ENCODE measurements at places on chromosomes 3 and 15.
A peak's percentile ranks its signal among the peaks of the same experiment; 100 is the strongest.

DNA sequence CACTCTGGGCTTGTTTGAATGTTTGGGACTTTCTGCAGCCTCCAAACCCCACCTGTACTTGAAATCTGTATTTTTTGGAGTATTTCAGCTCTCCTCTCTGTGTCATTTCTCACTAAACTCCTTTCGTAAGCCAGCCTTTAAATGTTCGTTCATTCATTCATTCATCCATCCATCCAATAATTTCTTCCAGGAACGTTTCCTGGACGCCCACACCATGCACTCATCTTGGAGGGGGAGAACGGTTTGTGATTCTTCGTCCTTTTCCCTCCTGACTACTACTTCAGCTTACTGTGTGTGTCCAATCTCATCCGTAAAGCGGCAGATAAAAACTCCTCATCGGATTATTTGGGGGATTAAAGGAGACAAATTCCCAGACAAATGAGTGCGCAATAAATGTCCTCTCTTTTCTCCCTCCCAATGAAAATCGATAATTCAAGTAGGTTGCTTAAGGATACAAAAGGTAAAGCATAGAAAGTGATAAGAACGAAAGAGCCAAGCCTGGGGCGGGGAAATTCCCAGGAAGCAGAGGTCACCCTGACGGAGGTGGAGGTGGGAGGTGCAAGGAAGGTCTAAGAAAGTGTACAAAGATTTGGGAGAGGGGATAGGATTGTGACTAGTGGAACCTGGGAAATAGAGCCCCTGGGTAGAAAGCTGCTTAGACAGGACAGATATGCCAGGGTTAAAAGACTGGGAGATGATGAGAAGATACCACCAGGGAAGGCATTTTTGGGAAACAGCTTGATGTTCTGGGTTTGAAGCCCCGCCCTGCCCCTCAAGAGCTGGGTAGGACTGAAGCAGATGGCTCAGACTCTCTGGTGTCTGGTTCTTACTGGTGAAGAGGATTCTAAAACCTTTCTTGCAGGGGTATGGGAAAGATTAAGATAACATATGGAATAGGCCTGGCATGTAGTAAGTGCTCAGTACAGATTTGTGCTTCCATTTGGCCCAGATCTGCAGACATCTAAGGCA is 896 bp upstream of the KLHL25 start:
- DNase-seq, result no peak

DNA sequence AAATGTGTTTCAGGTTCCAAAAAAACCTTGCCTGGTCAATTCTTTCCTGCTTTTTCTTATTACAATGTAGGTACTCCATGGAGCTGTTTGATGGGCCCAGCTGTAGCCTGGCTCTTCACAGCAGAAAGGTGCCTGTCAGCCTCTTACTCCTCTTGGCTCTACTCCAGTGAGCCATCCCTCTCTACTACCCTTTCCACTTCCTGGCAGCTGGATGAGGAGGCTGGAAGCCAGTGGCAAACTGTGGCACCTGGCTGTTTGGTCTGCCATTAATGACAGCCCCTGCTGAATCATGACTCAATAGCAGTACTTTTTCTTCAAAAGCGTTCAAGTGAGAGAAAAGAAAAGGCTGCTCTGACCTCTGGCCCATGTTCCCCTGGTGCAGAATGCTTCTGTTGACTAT is 618.1 kb downstream of the PYDC2 start:
- no peak for DNase-seq

DNA sequence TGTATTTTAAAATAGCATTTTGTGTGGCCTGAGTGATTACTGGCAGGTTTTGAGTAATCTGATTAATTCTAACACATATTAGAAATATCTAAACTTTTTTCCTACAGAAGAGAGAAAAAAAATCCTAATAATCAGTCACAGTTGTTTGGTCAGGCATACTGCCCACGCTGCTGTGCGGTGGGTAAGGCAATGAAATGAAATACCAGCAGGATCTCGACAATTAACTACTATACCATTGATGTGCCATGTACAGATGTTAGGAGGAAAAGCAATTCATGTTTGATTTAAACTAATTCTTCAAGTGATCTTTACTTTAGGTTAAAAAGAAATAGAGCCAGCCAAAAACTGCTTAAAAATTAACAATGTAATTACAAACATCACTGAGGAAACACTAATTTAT is 5.2 kb downstream of the GRAMD2A start:
- DNase-seq, result no peak

DNA sequence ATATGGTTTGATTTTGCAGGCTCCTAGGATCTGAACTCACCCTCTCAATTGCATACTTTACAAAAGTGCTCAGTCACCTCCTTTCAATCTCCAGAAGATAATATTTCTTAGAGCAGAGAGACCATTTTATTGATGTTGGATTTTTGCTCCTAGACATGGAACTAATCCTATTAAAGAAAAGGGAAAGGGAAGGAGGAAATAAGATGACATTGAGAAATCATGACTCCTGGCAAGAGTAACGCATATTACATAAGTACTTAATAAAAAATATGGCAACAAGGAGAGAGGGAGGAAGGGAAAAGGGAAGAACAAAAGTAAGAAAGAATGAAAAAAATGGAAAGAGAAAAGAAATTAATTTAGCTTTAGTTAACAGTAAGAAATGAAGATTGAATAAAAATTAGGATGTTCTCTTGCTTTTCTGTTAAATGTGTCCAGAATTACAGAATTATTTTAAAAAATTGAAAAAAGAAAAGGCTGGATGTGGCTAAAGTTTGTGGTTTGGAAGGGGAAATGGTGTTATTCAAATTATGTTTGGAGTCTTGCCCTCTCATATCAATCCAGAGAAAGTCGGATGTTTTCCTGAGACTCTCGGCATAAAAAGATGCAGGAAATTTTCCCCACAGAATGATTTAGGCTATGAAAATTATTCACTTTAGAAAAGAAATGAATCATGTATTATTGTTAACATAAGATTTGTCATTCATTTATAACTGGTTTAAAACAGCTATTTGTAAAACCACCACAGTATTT is 474.0 kb downstream of the FGF12 start:
- no peak for DNase-seq

- no peak for DNase-seq
Measured at GRCh38 chr3:101414121-101414520, 93.7 kb upstream of the IMPG2 start.

- DNase-seq, result no peak
Measured at GRCh38 chr15:97009031-97009431, 678.5 kb downstream of the NR2F2 start.

DNA sequence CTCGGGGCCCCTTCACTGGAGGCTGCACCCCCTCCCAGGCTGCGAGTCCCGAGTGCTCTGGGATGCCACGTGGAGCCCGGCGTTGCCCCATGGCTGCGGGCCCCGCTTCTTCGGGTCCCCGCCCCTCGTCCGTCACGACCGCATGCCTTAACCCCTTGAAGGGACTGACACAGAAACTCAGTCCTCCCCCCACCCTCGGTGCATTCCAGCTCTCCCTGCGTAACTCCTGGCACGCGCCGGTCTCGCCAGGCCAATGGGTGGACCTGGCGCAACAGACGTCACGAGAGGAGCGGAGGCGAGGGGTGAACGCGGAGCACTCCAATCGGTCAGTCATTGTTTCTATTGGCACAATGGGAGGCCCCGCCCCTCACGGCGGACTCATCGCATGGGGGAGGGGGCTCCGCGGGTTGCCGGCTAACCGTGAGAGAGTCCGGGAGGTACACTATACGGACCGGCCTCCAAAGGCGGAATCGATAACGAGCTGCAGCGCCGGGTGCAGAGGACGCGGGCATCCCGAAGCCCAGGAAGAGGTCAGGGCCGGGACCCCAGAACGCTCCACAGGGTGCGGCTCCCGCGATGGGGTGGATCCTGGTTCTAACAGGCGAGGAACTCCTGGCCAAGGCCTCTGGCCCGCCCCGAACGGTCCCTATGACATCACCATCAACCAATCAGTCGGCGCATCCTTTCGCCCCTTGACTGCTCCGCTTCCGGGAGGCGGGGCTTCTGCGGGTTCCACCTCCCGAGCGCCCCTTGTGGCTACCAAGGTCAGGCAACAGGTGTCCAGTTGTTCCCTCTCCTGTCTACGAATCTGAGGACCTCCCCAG is 1.0 kb upstream of the CELSR3 start:
- peak; percentile 72 for DNase-seq

DNA sequence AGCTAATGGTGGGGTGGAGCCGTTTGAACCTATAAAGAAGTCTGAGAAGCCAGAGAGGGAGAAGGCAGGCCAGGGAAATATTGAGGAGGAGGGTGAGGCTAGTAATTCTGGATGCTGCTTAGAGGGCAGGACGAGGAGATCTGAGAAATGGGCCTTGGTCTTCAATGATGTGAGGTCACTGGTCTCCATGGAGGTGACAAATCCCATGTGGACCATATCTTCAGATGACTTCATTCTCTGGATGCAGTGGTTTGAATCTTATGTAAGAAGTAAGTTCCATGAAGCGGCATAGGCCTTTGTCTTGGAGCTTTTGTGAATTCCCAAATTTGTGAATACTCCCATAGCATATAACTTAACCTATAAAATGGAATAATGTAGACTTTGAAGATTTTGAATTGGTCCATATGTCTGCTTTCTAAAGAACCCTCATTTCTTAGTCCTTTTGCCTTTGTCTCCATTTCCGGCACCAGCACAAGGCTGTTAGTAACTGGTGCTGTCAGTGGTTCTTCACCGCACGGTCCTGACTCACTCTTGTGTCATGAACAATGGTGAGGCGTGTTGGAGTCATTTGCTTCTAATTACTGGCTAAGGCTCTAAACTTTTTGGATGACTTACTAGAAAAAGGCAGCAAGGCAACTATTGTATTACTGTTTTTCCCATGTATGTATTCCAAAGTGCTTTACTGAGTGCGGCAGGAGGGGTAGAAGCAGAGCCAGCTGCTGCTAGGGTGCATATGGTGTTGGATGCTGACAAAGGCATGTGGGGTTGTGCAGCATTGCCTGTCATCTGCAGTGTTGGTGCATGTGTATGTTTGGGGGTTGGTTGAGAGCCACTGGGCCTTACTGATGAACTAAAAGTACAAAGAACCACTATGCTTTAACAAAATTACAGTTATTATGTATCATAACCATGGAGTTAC is 279.3 kb upstream of the C2CD4B start:
- no peak for DNase-seq

DNA sequence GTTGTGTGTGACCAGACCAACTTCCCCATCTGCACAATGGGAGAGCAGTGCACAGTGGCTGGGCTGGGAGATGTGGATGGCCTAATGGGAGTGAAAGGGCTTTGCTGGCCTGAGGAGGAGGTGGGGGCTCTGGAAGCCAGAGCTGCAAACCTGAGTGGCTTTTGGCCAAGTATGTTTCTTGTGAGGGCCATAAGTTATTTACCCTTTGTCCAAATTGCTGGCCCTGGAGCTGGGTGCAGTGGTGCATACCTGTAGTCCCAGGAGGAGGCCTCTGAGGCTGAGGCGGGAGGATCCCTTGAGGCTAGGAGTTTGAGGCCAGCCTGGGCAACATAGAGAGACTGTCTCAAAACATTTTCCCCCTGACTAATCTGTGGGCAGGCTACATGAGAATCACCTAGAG is 129.1 kb downstream of the WNT7A start:
- DNase-seq, result no peak

DNA sequence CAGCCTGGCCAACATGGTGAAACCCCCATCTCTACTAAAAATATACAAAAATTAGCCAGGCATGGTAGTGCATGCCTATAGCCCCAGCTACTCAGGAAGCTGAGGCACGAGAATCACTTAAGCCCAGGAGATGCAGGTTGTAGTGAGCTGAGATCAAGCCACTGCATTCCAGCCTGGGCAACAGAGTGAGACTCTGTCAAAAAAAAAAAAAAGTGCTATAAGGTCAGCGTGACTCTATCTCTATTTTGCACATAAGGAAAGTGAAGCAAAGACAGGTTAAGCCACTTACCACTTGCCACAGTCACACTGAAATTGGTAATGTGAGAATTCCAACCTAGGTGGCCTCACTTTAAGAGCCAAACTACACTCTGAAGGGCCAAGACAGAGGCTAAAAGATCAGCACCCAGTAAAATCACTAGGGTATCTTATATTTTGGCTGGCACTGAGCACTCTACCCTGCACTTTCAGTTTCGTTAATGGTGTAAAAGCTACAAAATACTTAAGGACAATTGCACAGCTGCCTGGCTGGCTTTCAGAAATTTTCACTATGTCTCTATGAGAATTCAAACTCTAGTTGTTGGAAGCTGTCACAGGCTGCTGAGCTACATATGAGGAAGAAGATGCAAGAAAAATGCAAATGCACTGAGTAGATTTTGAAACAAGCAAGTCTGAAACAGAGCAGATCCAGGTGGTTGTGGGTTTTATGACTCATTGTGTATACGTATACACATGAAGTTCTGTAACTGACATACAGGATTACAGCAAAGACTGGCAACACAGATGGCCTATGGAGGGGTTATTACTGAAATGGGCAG is 32.7 kb downstream of the TRANK1 start:
- DNase-seq, result no peak

DNA sequence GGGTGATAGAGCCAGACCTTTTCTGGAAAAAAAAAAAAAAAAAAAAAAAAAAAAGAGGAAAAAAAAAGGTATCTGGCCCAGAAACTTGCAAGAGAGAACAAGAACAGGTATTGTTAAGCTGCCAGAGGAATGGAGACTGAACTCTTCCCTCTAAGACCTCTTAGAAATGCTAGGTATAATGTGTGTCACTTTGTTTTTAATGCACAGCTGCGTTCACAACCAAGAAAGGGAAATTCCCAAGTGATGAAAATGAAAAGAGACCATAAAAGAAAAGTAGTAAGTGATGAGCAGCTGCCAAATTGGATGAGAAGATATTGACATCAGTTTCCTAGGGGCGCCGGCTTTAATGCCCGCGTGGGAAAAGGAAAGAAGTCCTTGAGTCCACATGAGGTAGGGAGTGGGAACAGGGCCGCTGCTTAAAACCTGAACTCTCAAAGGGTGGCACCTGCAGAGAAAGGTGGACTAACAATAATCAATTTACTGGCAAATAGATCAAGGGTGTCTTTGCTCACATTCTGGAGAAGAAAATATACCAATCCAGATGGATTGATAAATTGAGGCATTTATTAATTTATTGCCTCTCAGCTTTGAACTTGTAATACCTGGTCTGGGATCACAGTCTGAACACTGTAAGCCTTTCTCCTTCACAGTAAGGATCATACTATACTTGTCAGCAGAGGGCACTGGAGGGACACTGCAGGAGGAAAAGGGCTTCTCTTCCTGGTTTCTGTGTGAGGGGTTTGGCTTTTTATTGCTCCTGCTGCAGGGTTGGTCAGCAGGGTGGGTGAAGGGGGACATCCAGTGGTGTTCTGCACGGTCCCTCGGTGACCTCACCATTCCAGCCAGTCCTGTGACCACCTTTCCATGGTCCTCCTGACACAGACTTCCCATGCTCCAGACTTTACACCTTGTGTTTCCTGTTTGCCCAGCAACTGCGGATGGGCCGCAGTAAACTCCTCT is 131.6 kb downstream of the AQP9 start:
- DNase-seq, result no peak

- DNase-seq, result no peak
Measured at GRCh38 chr15:55407498-55408011, 604 bp downstream of the CCPG1 start.

GRCh38 chr15:99239545-99240198 is 9.7 kb downstream of the TTC23 start:
- DNase-seq, result no peak

GRCh38 chr15:82737975-82738374 is 28.3 kb upstream of the AP3B2 start:
- DNase-seq, result no peak

- DNase-seq, result no peak
Measured at GRCh38 chr15:97679106-97679688, 281.3 kb upstream of the ARRDC4 start.

- no peak for DNase-seq
Measured at GRCh38 chr3:123804676-123805075, 79.5 kb downstream of the MYLK start.

All from activated CD8-positive, alpha-beta memory T cell treated with anti-CD3 and anti-CD28 coated beads for 1 hour (primary cell).